ENCODE measurements at places on chromosomes 13 and 19. TPM values are rescaled to one million over a fixed set of nuclear protein-coding genes. Genes with fewer than 3 reads are reported as not detected.

- H3K4me1 ChIP-seq, result no peaks in the 10 kb centered on the region
- no peaks in the 10 kb centered on the region for H3K36me3 ChIP-seq
- peaks cover 64% of the 10 kb centered on the region for H3K27me3 ChIP-seq
Observed at GRCh38 chr13:95546919-95547318, 5.6 kb upstream of the CLDN10 start.

- H3K4me3 ChIP-seq, result no peak overlapping the region
- peaks cover 37% of the 10 kb centered on the region for H3K36me3 ChIP-seq
- DNase-seq, result no peak
- no peak overlapping the region for H3K27ac ChIP-seq
Observed at GRCh38 chr19:19120308-19121231, 17.7 kb downstream of the TMEM161A start.

DNA sequence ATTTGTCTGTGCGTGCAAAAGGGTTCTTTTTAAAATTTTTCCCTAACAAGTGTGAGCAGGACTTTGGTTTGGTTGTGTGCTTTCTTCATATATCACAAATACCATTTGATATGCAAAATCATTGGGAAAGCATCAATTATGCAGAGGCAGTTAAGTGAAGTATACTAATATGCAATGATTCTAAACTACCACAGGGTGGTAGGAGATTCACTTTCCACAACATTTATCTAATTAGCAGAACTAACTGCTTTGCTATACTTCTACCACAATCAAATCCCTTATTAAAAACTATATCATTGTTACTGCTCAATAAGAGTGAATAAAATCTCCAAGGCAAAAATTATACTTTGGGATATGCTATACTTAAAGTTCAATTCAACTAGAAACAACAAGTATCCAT, 2738.9 kb upstream of the PCDH20 start:
- DNase-seq, result no peak
- no peak overlapping the region for H3K4me3 ChIP-seq
- H3K27ac ChIP-seq, result no peak overlapping the region
- H3K36me3 ChIP-seq, result no peaks in the 10 kb centered on the region
- H3K27me3 ChIP-seq, result no peaks in the 10 kb centered on the region

- H3K36me3 ChIP-seq, result no peaks in the 10 kb centered on the region
- peaks cover 94% of the 10 kb centered on the region for H3K27me3 ChIP-seq
- no peak overlapping the region for H3K27ac ChIP-seq
Observed at GRCh38 chr19:54425382-54425723, 10.1 kb downstream of the TTYH1 start.

FREM2 gene
- not detected for total RNA-seq

DNA sequence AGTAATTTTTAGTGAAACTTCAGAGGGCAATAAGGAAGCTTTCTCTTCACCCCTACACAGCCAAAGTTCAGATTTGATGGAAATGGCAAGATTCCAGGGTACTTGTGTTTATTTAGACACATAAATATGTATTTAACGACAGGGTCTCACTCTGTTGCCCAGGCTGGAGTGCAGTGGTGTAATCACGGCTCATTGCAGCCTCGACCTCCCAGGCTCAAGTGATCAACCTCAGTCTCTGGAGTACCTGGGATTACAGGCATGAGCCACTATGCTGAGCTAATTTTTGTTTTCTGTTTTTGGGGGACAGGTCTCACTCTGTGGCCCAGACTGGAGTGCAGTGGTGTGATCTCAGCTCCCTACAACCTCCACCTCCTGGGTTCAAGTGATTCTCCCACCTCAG, 2.0 kb upstream of the SYCE2 start:
- no peak overlapping the region for H3K27ac ChIP-seq
- peaks cover 5% of the 10 kb centered on the region for H3K4me1 ChIP-seq
- H3K27me3 ChIP-seq, result no peaks in the 10 kb centered on the region
- H3K36me3 ChIP-seq, result peaks cover 41% of the 10 kb centered on the region
- H3K4me3 ChIP-seq, result no peak overlapping the region

DNA sequence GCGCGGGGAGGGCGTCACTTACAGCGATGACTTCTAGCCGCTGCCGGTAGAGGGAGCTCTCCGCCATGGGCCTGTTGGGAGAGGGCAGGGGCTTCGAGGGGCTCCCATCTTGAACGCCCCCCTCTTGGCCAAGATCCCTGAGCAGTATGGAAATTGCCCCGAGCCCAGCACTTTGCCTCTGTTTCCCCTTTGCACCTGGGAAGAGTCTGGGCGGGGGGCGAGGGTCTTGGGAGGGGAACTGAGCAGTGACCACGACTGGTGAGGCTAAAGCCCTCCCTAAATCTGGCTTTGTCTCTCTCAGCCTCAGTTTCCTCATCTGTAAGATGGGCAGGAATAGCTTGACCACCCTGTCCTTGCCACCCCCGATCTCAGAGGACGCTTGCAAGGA, 2.8 kb downstream of the PALM3 start:
- H3K27ac ChIP-seq, result no peak overlapping the region
- no peaks in the 10 kb centered on the region for H3K36me3 ChIP-seq
- peaks cover 18% of the 10 kb centered on the region for H3K4me1 ChIP-seq
- DNase-seq, result no peak
- no peak overlapping the region for H3K4me3 ChIP-seq

FNDC3A gene
- total RNA-seq, result 18.9 TPM

GRCh38 chr13:27772651-27773425, 19.4 kb upstream of the GSX1 start:
- peaks cover 6% of the 10 kb centered on the region for H3K4me1 ChIP-seq
- H3K4me3 ChIP-seq, result no peak overlapping the region
- H3K27ac ChIP-seq, result no peak overlapping the region
- no peak for DNase-seq

GRCh38 chr19:1872807-1873523, 9.6 kb upstream of the KLF16 start:
- H3K4me3 ChIP-seq, result peak overlapping the region; percentile 99
- H3K36me3 ChIP-seq, result peaks cover 3% of the 10 kb centered on the region
- no peaks in the 10 kb centered on the region for H3K27me3 ChIP-seq
- H3K4me1 ChIP-seq, result peaks cover 54% of the 10 kb centered on the region

KASH5 gene
- total RNA-seq, result not detected

- DNase-seq, result no peak
- peaks cover 10% of the 10 kb centered on the region for H3K4me1 ChIP-seq
- H3K4me3 ChIP-seq, result no peak overlapping the region
- H3K36me3 ChIP-seq, result no peaks in the 10 kb centered on the region
- no peak overlapping the region for H3K27ac ChIP-seq
- H3K27me3 ChIP-seq, result peaks cover 29% of the 10 kb centered on the region
Observed at GRCh38 chr13:25291691-25292090, 4.4 kb upstream of the MTMR6 start.

SHD gene
- 0.16 TPM for total RNA-seq
